Hepatocyte (in vitro differentiated cells): ENCODE measurements at places on chromosomes 12 and 14.
A peak's percentile ranks its signal among the peaks of the same experiment; 100 is the strongest.

DNA sequence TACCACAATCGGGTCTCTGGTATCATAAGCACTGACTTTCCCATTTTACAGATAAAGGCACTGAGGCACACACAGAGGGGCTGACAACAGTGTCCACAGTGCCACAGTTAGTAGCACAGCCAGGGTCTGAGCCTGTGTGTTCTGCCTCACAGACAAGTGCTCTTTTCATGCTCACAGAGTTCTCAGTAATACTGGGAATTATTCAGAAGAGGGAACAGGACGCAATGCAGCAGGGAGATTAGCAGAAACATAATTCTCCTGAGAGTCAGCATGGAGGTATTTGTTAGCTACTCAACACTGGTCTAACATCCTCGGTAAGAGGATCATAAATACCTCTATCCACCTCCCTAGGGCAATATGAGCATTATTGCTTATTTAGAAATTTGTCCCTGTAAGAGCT lies 219.3 kb upstream of the EEA1 start:
- DNase-seq = no peak

- DNase-seq = no peak
These were observed 60.4 kb upstream of the FOXN3 start for GRCh38 chr14:89477391-89477790.

- DNase-seq = no peak
These were observed 7.5 kb downstream of the BTG1 start for GRCh38 chr12:92138144-92138543.

GRCh38 chr12:132444957-132445883 lies 44.7 kb upstream of the FBRSL1 start:
- DNase-seq = no peak

GRCh38 chr12:122437656-122438121 lies 15.2 kb upstream of the CLIP1 start:
- no peak for DNase-seq

- DNase-seq = no peak
These were observed 44.9 kb downstream of the PLEKHG3 start for GRCh38 chr14:64748995-64749714.

- no peak for DNase-seq
These were observed 9.0 kb upstream of the SYNE2 start for GRCh38 chr14:63843796-63844195.

DNA sequence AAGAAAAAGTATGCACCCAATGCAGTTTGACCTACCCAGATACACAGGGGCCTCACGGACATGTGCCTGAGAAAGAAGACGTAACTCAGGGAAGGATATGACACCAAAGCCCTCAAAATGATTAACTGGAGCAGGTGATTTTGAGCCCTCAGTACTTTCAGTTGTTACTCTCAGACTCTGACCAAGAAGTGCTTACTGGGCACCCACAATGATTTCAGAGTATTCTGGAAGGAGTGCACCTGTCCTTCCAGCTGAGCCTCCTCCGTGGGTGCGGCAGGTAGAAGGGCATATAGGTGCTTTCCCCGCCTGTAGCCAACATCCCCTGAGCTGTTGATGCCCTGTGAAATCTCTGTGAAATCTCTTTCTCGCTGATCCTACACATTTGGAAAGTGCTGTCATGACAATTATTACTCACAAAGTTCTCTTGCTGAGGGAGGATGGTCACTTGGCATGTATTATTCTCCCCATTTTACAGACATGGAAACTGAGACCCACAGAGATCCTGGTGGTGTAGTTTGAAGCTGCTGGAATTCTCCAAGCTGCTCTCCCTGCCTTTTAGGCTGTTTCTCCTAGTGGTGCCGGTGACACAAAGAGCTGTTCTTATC lies 154.3 kb upstream of the CCND2 start:
- DNase-seq = no peak

DNA sequence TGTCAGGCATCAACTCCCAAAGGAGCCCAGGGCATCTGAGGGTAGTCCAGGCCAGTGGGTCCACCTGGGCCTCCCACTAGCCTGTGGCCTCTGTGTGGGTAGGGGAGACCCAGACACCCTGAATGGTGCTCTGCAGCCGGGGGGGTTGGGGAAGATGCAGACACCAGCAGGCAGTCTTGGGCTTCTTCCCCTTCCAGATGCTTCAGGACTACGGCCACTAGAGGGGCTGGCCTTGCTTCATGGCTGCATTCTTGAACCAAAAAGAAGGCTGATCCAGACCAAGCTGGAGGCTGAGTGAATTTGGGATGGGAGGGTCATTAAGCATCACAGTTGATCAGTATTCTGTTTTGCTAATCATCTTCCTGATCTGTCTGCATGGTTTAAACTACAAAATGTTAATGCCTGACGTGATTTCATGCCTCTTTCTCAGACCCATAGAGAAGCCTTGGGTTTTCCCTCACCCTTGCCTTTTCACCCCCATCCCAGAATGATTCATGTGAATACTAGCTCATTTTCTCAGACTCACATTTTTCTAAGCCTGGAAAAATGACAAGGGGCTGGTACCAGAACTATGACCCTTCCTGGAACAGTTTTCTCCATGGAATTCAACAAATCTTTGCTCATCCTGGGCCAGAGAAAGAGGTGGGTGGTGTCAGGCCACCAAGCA lies 134.2 kb downstream of the NTF3 start:
- no peak for DNase-seq

- no peak for DNase-seq
These were observed 36.8 kb downstream of the ANO2 start for GRCh38 chr12:5908251-5908650.

- no peak for DNase-seq
These were observed 1.5 kb downstream of the CAND1 start for GRCh38 chr12:67270622-67271021.

DNA sequence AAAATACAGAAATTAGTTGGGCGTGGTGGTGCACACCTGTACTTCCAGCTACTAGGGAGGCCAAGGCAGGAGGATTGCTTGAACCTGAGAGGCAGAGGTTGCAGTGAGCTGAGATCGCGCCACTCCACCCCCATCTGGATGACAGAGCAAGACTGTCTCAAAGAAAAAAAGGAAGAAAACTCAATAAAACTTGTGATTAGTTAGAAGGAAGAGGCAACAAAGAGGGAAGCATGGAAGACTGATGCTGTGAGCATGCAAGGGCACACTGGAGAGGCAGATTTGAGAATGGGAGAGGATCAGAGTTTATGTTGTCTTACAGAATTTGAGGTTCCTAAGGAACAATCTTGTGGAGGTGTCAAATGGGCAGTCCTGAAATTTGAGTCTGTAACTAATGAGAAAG lies 2.8 kb upstream of the ZC2HC1C start:
- no peak for DNase-seq

- no peak for DNase-seq
These were observed 579.4 kb downstream of the ALG10 start for GRCh38 chr12:34601689-34602088.

DNA sequence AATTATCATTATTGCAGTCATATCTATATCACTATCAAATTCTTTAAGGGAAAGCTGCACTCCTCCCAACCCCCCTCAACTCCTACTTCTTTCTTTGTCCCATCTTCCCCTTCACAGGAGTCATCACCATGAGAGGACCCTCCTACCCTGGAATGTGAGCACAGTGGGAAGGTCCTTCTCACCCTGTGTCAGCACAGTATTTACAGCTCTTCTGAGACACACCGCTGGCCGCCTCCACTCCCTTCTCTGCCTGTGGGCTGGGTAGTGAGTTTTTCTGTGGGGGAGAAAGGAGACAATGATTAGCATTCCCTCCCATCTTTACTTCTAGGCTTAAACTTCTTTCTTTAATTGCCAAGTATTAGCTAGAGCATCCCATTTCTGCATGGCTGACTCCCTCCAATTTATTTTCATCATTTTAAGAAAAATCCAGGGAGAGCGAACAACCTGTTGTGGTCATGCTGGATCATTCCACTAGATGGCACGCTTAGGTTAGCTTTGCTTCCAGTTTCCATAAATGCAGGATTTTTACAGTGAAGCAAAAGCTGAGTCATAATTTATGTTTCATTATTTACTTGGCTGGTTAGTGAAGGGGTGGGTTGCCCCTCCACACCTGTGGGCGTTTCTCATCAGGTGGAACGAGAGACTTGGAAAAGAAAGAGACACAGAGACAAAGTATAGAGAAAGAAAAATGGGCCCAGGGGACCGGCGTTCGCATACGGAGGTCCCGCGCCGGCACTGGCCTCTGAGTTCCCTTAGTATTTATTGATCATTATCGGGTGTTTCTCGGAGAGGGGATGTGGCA lies 188.5 kb downstream of the ALX1 start:
- peak; percentile 78 for DNase-seq

DNA sequence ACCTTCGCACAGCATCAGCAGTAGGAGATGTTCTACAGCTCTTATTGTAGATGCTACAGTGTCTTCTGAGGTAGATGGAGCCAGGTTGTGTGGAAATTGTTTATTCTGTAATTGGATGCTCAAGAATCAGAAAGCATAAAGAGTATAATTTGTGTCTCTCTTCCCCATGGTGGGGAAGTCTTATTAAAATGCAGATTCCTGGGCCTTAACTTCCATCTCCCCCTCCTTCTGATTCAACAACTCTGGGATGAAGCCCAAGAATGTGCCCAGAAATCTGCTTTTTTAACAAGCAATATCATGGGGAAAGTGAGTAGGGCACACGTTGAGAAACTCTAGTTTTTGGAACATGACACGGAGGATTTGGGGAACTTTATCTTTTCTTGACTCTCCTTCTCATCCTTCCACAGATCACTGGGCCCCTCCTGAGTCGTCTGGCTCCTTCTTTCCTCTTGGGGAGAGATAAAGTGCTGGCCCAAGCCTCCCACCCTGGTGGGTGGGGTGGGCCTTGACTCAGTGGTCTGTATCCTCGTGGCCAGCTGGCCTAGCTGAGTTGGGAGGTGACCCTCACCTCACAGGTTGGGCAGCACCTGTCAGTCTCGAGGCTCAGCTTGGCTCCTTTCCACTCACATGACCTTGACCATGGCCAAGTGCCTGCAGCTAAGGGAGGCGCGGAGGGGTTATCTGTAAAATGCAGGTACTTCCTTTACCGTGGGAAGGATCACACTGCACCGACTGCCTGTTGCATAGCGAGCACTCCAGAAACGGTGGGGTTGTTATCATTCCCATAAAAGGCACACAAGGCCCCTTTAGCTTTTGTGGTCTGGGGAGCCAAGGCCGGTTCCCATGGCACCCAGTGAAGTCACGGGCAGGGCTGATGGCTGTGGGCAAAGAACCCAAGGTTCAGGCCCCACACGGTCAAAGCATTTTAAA lies 141.9 kb downstream of the CHST11 start:
- no peak for DNase-seq

DNA sequence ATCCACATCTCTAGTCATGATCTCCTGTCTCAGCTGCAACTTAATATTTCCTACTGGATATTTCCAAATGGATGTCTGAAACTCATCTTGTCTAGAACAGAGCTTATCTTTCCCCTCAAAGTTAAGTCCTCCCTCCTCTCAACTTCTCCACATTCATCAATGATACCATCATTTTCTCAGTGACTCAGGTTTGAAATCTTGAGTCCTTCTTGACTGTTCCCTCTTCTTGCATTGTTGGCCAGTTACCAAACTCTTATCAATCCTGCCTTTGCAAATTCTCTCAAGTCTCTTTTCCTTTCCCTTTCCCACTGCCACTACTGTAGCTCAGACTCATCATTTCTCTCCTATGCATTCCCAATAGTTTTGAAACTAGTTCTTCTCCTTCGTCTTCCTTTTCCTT lies 14.3 kb upstream of the CHURC1 start:
- DNase-seq = no peak

DNA sequence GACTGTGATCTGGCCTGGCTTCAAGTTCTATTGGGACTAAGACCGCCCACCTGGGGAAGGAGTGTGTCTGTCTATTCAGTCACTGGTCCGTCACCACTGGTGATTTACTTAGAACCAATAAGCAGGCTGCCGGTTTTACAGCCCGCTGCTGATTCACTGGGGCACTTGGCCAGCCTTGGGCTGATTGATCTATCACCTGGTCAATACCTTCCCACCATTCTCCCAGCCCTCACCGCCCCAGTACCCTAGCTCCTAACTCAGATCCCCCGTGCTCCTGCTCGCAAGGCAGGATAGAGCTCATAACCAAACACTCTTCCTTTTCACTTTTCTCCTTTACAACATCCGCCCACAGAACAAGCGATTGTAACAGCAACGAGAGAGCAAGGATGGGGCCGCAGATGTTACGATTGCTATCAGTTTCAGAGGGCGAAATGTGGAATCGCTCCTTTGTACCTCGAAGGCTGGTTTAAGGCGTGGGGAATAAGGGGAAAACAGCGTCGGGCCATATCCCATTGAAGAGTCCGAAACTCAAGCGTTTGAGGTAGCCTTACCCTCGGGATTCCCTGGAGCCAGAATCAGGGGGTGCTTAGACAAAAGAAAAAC lies 672 bp downstream of the RDH11 start:
- peak; percentile 92 for DNase-seq

- DNase-seq = no peak
These were observed 365.9 kb upstream of the NOVA1 start for GRCh38 chr14:26963711-26964110.

GRCh38 chr14:34629657-34630529 lies at the start of gene SNX6:
Gene SNX6, minus strand, starts transcription at chr14:34630148. Its CDS starts 32 bp downstream, at chr14:34630116.
- peak; percentile 93 for DNase-seq

GRCh38 chr14:24093207-24093900 lies 757 bp upstream of the PCK2 start:
- peak; percentile 4 for DNase-seq

GRCh38 chr12:20421421-20421820 lies 53.1 kb downstream of the PDE3A start:
- peak; percentile 26 for DNase-seq

DNA sequence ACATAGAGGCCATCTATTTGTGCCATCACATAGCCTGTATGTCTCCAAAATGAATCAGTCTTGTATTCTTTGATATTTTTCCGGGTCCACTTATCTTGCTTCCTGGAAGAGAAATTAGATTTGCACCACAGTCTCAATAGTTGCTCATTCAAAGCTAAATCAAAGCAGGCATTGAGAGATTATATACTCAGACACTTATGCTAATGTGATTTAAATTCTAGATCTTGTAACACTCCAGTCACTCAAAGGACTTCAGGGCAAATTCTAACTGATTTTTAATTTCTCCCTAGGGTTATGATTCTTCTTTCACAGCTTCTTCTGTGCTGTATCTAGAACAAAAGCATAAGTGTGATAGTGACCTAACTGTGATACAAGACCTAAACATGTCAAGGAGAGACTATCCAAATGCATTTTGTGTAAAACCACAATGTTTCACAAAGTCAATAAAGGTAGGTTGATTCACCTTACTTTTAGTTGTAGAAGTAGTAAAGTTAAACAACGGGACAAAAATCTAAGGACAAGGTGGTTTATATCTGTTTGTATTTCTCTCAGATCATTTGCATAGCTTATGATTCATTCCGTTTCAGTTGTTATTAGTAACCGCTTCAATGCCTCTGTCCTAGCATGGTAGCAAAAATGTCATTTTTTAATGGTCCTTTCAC lies 26.8 kb downstream of the PLBD1 start:
- DNase-seq = no peak

- DNase-seq = no peak
These were observed 193.7 kb upstream of the BTG1 start for GRCh38 chr12:92339198-92339821.

GRCh38 chr12:110249716-110250225 lies 31.3 kb upstream of the ATP2A2 start:
- DNase-seq = peak; percentile 52

- DNase-seq = no peak
These were observed 5.4 kb downstream of the SRSF5 start for GRCh38 chr14:69772082-69773017.

- DNase-seq = peak; percentile 86
These were observed 48.6 kb upstream of the TMEM233 start for GRCh38 chr12:119544765-119545625.

GRCh38 chr12:104307655-104308000 lies 4.1 kb downstream of the EID3 start:
- no peak for DNase-seq

- peak; percentile 58 for DNase-seq
These were observed 247.4 kb downstream of the GALC start for GRCh38 chr14:87745507-87746118.
